ENCODE measurements at places on chromosomes 11 and 22.

DNA sequence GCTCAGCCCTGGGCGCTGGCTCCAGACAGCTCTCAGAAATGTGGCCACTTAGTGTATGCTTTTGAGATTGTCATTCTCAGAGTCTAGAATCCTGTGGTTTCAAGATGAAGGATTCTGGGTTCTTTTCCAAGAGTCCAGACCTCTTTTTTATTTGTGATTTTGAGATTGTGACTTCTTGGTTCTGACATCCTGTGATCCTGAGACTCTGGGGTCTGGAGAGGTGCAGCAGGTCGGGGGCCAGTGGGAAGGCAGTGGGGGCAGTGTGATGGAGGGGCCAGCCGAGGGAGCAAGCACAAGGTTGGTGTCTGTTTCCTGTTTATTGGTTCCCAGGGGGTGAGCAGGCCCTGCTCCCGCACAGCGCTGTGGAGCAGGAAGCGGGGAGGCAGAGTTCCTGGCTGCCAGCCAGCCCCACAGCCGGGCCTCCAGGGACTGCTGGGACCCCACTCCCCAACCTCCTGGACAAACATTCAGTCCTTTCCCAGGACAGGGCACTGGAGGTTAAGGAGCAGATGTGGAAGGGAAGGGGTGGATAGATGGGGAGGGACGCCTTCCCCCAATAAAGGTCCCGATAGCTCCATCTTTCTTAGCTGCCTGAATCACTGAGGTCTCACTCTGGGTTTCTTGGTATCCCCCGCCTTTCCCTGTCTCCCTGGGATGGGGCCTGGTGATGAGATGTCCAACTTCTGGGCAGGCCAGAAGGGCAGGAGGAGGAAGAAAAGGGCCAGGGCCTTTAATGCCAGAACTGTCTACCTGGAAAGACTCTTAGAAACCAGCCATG is 13.7 kb downstream of the ARHGEF17 start:
- no peak for DNase-seq

GRCh38 chr11:42407341-42407740 is 904.5 kb upstream of the API5 start:
- no peak for DNase-seq

GRCh38 chr22:44729391-44730021 is 22.9 kb upstream of the ARHGAP8 start:
- DNase-seq = no peak

GRCh38 chr11:34205326-34206035 is 100.1 kb downstream of the NAT10 start:
- no peak for DNase-seq

DNA sequence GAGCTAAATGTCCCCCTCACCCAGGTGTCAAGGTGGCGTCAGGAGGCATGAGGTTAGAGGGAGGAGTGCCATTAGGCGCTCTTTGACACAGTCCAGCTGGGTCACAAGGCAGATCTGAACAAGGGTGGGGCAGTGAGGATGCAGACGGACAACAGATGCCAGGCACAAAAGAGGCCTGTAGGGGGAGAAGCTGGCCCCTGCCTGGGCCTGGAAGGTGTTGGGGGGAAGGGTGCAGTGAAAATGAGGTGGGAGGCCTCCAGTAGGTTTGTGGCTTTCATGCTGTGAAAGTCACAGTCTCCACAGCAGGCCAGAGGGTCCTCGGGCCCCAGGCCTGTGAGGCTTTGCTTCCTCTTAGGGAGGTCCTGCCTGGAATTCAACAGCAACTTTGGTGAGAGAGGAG is 85.0 kb upstream of the PLET1 start:
- no peak for DNase-seq

DNA sequence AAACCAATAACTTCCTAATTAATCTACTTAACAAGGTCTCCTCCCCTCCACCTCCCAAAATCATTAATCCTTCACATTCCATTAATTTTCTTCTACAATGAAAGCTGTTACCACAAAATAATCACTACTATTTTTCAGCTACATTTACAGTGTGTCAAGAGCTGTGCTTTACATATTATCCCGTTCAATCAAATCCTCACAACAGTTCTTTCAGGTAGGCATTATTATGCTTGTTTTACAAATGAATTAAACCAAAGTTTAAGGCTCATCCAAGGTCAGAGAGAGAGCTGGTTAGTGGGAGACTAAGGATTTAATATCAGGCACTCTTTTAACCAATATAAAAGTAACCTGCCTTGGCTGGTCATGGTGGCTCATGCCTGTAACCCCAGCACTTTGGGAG is 107.4 kb downstream of the SIK3 start:
- DNase-seq = no peak

- no peak for DNase-seq
Observed at GRCh38 chr11:122746050-122746478, 90.5 kb downstream of the UBASH3B start.

DNA sequence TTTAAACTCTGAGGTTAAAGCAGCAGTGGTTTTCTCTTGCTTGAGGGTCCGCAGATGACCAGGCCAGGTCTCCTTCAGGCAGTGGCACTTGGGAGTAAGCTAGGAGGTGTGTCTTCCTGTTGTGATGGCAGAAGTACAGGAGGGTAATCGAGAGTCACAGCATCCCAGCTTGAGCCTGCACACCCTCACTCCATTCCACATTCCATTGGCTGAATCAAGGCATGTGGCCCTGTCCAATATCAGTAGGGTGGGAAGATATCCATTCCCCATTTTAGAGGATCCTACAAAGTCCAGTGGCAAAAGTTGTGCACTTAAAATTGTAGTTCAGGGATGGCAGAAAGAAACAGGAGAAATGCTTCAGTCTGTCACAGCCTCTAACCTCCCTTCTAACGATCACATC is 23.3 kb downstream of the OSBP2 start:
- DNase-seq = no peak
